ENCODE measurements at places on chromosomes 4 and X.

- no peak for DNase-seq
- no peaks in the 10 kb centered on the region for H3K27me3 ChIP-seq
- no peaks in the 10 kb centered on the region for H3K36me3 ChIP-seq
Measured at GRCh38 chr4:88811904-88812303, 114.3 kb upstream of the NAP1L5 start.

- no peak overlapping the region for H3K27ac ChIP-seq
- DNase-seq = no peak
- H3K27me3 ChIP-seq = no peaks in the 10 kb centered on the region
- no peaks in the 10 kb centered on the region for H3K36me3 ChIP-seq
Measured at GRCh38 chr4:45663628-45664081, 460.2 kb downstream of the GABRG1 start.

DNA sequence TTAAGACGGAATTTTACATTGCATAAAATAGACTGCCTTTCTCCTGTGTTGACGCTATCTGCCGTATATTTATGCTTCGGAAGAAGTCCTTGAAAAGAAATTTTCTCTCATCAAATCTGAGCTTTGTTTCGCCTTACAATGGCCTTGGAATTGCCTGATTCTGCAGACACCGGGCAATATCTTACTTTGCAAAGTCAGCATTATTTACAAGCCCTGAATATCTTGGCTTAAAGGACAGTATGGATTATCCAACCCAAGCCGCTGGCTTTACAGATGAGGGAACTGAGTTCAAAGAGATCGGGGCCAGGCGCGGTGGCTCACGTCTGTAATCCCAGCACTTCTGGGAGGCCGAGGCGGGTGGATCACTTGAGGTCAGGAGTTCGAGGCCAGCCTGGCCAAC is 1.1 kb upstream of the MANBA start:
- no peaks in the 10 kb centered on the region for H3K27me3 ChIP-seq
- H3K27ac ChIP-seq = no peak overlapping the region
- H3K4me3 ChIP-seq = no peak overlapping the region
- H3K36me3 ChIP-seq = no peaks in the 10 kb centered on the region
- H3K4me1 ChIP-seq = peaks cover 21% of the 10 kb centered on the region

GRCh38 chr4:37816719-37817118 is 9.8 kb upstream of the PGM2 start:
- no peak overlapping the region for H3K4me3 ChIP-seq
- no peaks in the 10 kb centered on the region for H3K27me3 ChIP-seq
- H3K27ac ChIP-seq = no peak overlapping the region
- no peaks in the 10 kb centered on the region for H3K4me1 ChIP-seq

DNA sequence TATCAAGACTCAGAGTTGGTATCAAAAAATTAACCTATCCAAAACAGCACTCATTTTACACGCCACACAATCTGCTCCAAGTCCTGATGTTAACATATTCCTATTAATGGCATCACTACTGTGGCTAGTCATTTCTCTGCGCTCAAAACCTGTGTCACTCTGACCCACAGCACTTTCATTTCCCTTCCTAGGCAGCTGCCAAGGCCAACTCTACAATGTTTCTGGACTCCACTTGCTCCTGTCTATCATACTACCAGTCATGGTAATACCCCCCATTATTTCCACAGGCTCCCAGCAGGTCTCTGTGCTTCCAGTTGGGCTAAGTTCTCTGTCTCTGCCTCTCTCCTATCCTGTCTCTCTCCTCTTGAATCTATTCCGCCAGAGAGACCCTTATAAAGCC is 323.6 kb downstream of the NR3C2 start:
- H3K4me3 ChIP-seq = no peak overlapping the region
- H3K27ac ChIP-seq = no peak overlapping the region
- no peaks in the 10 kb centered on the region for H3K27me3 ChIP-seq
- H3K36me3 ChIP-seq = peaks cover 4% of the 10 kb centered on the region

DNA sequence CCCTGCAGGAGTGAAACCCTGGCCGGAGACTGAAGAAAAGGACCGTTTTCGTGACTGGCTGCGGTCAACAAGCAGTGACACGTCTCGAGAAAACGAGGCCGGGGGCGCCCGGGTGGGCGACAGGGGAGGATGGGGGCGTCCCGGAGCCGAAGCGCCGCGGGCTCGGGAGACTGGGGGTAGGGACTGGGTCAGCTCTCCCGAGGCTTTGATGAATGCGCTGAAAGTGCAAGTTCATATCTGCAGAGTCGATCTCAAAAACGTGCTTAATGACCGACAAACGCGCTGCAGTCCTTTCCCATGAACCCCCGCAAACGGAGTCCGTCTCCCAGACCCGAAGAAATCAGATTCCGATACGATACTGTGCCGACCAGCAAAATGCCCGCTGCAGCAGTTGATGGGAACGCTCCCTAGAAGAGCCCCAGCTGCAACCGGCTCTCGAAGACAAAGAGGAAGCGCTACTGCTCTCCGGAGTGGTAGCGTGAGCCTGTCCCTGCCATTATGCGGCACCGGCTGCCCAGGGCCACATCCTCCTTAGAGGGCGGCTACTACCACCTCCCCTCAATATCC is 806 bp upstream of the CD99L2 start:
- H3K36me3 ChIP-seq = no peaks in the 10 kb centered on the region
- peak overlapping the region; percentile 57 for H3K4me3 ChIP-seq
- H3K27ac ChIP-seq = peak overlapping the region; percentile 73
- H3K27me3 ChIP-seq = no peaks in the 10 kb centered on the region
- peak; percentile 37 for DNase-seq

DNA sequence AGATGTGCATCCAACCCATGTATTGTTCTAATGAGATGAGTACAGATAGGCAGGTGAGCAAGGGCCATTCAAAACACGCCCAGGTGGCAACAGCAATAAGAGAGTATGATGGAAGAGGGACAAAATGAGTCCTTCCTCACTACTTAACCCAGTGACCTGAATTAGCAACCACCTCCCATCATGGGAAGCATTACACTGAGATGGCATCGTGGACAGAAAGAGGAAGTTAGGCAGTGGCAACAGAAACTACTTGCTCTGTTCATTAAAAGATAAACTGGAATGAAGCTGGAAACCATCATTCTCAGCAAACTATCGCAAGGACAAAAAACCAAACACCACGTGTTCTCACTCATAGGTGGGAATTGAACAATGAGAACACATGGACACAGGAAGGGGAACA is 17.2 kb downstream of the RXFP1 start:
- no peak overlapping the region for H3K27ac ChIP-seq
- H3K36me3 ChIP-seq = no peaks in the 10 kb centered on the region
- no peaks in the 10 kb centered on the region for H3K4me1 ChIP-seq
- DNase-seq = no peak
- H3K4me3 ChIP-seq = no peak overlapping the region

All from heart right ventricle (tissue), 16 donors.